Naive thymus-derived CD8-positive, alpha-beta T cell (primary cell): ENCODE measurements at places on chromosomes 6 and 20.
A peak's percentile ranks its signal among the peaks of the same experiment; 100 is the strongest.

DNA sequence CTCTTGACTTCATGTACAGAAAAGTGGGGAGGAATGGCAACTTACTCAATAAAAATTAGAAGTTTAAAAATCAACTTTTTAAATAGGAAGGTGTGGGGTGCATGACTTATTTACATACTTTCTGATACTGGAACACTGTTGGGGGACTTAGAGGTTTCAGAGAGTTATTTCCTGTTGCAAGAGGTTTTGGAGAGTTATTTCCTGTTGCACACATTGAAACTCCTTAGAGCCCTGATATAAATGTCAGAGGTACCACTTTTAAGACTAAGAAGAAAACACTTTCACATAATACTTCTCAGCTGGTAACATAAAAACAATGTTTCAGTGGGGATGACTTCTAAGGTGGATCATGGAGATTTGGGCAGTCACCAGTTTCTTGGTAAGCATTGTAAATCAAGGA, 579.9 kb downstream of the MMUT start:
- no peaks in the 10 kb centered on the region for H3K27me3 ChIP-seq
- no peak for DNase-seq
- H3K4me1 ChIP-seq = no peaks in the 10 kb centered on the region
- H3K36me3 ChIP-seq = no peaks in the 10 kb centered on the region
- H3K27ac ChIP-seq = no peak overlapping the region

DNA sequence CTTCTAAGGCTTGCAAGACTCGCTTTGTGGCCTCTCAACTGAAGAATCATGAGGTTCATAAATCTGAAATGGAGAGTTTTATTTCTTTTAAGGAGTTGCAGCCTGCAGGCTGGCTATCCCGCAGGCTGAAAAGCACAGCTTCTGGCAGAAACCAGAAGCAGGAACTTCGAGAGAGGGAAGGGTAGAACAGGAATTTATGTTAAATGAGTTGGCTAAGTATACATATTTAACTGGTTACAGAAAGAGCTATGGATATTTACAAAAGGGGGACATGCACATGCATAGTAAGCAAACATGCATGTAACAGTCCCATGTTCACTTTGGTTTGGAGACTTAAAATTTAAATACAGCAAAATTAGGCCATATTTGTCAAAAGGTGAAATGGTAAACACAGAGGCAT, 787.0 kb downstream of the TFAP2A start:
- H3K27me3 ChIP-seq = no peaks in the 10 kb centered on the region
- H3K4me1 ChIP-seq = no peaks in the 10 kb centered on the region
- DNase-seq = no peak
- peaks cover 6% of the 10 kb centered on the region for H3K36me3 ChIP-seq
- no peak overlapping the region for H3K27ac ChIP-seq
- H3K4me3 ChIP-seq = no peak overlapping the region

DNA sequence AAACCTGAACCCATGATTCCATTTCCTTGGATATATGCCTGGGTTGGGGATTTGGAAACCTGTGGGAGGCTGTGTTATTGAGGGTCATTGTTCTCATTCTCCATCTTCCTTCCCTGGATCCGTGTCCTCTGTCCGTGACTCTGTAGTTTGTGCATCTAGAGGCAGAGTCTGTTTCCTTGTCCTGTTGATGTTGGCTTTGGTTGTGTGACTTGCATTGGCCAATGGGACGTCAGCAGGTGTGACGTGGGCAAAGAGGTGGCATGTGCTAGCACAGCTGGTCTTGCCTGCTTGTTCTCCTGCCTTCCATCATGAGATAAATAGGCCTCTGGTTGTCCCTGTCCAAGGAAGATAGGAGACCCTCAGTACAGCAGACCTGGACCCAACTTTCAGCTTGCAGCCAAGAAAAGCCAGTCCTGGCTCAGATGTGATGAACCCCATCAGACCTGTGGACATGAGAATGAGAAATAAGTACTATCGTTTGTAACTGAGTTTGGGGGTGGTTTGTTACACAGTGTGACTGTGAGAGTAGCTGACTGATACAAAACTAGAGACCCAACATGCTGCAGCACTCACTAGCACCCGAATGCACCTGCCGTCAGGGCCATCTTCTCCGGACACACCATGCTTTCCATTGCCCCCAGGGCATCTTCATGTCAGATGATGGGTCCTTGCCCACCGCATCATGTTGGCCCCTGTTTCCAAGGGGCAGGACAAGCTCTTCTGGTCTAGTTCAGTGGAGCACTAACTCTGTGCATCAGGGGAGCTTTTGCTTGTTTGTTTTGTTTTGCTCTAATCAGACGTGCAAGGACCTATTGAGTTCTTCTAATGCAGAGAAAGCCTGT, 195.3 kb upstream of the SULF2 start:
- no peaks in the 10 kb centered on the region for H3K36me3 ChIP-seq
- H3K4me1 ChIP-seq = peaks cover 8% of the 10 kb centered on the region
- no peak for DNase-seq
- H3K4me3 ChIP-seq = no peak overlapping the region

DNA sequence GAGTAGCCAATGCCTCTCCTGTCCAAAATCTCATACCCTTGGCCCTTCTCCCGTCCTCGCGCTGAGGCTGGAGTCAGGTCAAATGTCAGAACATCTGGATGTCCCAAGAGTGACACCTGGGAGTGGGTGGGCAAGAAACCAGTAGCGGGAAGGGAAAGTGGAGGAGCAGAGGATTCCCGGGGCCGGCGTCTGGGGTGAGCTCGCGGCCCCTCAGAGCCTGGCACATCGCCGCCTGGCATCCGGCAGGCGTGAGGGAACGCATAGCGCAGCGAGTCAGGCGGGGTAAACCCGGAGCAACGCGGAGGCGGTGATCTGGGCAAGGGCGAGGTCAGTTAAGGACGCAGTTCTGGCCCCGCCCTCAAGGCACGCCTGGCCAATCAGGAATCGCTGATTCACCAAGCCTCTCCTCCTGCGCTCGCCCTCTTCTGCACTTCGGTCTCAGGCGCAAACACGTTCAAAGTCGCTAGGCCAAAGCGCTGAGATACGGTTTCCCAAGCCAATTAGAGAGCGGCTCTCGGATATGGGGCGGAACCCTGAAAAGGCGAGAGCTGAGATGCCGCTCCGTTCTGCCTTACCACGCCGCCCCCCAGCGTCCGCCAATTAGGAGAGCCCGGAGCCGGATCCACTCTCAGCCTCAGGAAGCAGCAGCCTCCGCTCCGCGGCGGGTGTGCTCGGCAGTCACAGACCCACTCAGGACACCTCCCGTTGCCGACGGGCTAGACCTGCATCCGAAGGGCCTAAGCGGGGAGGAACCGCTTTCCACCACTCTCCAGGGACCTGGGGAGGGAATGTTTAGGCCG, 22.5 kb downstream of the VPS52 start:
- peaks cover 22% of the 10 kb centered on the region for H3K4me1 ChIP-seq
- H3K27ac ChIP-seq = peak overlapping the region; percentile 92
- no peaks in the 10 kb centered on the region for H3K36me3 ChIP-seq
- no peaks in the 10 kb centered on the region for H3K27me3 ChIP-seq

DNA sequence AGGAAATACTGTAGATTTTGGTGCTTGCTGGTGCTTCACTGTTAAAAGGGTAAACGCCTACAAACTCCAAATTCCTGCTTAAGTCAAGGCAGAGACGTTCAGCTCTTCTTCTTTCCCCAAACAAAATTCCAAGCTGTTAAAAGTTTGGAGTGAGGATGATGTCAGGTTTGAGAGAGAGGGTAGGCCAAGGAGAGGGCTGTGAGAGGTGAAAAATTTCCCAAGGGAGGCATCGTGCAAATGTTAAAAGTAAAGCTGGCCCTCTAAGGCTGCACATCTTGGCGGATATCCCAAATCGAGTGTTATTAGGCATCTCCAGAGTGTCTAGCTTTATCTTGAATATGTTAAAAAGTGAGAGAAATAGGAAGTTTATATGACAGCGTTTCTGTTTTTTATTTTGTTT, 651.8 kb downstream of the QKI start:
- no peak overlapping the region for H3K27ac ChIP-seq
- no peaks in the 10 kb centered on the region for H3K4me1 ChIP-seq
- DNase-seq = no peak

DNA sequence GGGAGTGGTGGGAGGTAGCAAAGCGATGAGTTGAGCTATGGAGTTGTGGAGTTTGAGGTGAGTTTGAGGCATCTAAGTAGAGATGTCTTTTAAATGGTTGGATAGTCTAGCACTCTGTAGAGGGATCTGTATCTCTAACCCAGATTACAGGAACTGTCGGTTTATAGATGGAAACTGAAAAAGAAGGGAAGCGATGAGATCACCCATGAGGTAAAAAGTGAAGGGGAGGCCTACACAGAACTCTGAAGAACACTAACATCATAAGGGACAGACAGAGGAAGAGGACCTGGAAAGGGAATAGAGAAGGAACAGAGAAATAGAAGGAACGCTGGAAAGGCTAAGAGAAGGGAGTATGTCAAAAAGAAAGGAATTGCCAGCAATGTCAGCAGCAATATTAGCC, 2.5 kb downstream of the HINT3 start:
- H3K27ac ChIP-seq = no peak overlapping the region
- H3K4me1 ChIP-seq = peaks cover 39% of the 10 kb centered on the region
- no peak for DNase-seq
- no peak overlapping the region for H3K4me3 ChIP-seq

DNA sequence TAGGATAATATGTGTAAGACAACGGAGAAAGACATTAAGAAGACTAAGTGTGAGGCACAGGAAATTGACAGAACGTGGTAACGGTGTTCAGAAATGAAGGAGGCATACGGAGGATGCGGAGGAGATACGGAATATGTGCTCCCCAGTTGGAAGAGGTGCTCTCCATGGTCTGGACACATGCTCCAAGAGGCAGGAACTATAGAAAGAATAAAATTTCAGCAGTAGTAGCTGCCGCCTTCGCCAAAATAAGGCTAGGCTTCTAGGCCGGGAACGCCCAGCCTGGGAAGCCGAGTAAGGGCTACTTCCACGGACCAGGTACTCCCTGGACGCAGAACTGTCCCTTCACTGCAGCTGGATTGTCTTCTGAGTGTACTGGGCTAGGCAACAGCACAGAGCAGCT, 7.4 kb downstream of the MAFB start:
- H3K36me3 ChIP-seq = no peaks in the 10 kb centered on the region
- peaks cover 60% of the 10 kb centered on the region for H3K27me3 ChIP-seq
- DNase-seq = no peak
- peaks cover 2% of the 10 kb centered on the region for H3K4me1 ChIP-seq
- H3K4me3 ChIP-seq = no peak overlapping the region
- no peak overlapping the region for H3K27ac ChIP-seq

DNA sequence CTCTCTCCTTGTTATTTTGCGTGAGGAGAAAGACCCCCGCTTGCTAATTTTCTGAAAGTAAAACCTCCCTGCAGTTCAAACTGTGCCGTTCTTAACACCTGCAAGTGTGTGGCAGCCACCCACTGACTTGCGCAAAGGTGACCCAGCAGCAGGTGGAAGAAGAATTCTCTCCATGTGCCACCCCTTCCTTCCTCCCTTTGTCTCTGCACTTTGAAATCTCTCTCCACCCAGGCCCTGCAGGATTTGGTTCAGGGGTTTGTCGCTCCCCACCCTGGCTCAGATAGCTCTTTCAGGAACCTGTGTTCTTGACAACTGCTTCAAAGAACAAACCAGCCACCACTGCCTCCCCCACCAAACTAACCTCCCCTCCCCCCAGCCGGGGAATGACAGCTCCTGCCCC, 41.4 kb downstream of the ZNF831 start:
- peak; percentile 23 for DNase-seq
- no peaks in the 10 kb centered on the region for H3K27me3 ChIP-seq
- H3K4me1 ChIP-seq = peaks cover 39% of the 10 kb centered on the region
- H3K36me3 ChIP-seq = peaks cover 25% of the 10 kb centered on the region
- H3K27ac ChIP-seq = peak overlapping the region; percentile 67

- DNase-seq = no peak
- no peak overlapping the region for H3K4me3 ChIP-seq
- H3K36me3 ChIP-seq = no peaks in the 10 kb centered on the region
- no peaks in the 10 kb centered on the region for H3K4me1 ChIP-seq
- H3K27me3 ChIP-seq = peaks cover 32% of the 10 kb centered on the region
- no peak overlapping the region for H3K27ac ChIP-seq
Measured at GRCh38 chr6:57263739-57264138, 41.6 kb upstream of the RAB23 start.
